ENCODE measurements at places on chromosomes 1 and 21.

GRCh38 chr1:18814425-18814824 lies 45.0 kb downstream of the TAS1R2 start:
- no peak for DNase-seq

- DNase-seq: no peak
These were observed 32.9 kb upstream of the DOCK7 start for GRCh38 chr1:62720946-62721554.

GRCh38 chr1:92485381-92486250 lies 1.1 kb downstream of the GFI1 start:
- no peak for DNase-seq

DNA sequence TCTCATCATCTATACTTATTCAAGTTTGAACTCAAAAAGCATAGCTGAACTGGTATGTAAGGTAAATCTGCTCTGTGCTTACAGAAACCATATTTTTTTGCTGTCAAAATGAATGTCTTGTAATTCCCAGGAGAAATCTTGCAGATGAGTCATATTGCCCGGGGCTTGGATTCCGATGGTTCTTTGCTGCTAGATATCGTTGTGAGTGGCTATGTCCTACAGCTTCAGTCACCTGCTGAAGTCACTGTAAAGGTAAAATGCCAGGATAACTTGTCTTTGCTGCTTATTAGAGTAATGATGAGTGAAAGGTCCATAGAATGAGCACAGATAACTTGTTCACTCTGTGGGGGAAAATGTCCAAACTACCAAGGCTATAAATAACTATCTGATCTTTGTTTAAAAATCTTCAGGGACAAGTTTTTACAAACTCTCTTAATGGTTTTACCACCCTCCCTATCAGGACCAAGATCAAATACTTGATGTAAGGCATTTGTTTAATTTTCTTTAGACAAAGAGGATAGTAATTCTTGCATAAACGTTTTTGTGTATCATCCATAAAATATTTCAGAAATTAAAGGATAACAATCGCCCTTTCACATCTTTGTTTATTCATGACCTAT lies 222.3 kb downstream of the TPR start:
- DNase-seq: no peak

GRCh38 chr1:2099886-2100779 lies 49.9 kb downstream of the PRKCZ start:
- no peak for DNase-seq

GRCh38 chr1:12345350-12346217 lies 115.8 kb downstream of the VPS13D start:
- DNase-seq: no peak

DNA sequence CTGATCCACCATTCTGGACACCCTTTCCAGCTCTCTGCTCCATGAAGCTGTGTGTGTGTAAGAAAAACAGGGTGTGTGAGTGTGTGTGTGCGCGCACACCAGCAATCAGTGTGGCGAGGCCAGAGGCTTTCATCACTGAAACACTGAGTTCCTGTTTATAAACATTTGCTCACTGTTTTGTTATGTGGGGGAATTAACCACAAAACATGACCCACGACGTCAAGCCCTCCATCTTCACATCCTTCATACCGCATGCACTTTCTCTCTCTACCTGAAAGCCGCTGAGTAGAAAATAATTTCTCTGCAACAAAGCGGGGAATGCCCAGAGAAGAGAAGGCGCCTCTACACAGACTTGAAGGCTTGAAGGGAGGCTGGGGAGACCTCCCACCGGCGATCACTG lies 148.9 kb upstream of the IRF2BP2 start:
- DNase-seq: no peak

- DNase-seq: no peak
These were observed 791 bp upstream of the STX6 start for GRCh38 chr1:181023265-181024057.

DNA sequence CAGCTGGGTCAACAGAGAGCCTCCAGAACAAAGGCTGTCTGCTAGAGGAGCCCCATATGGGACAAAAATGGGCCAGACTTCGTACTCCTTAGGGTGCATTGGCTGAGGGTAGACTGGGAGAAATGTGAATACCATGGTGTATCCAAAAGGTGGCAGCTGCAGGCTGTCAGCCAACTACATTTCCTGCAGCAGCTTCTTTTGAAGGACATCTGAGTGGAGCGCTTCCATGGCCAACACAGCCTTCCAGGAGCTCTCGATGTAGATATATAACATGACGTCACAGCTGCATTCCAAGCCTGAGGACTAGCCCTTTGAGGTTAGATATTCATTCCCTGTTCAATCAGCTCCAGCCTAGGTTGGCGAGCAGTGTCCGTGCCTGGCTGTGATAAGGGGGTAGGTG lies 107.7 kb downstream of the MAB21L3 start:
- no peak for DNase-seq

- DNase-seq: no peak
These were observed 35.6 kb upstream of the ECE1 start for GRCh38 chr1:21325731-21326387.

GRCh38 chr1:238476841-238477240 lies 586.1 kb upstream of the ZP4 start:
- DNase-seq: no peak

- no peak for DNase-seq
These were observed 48.4 kb upstream of the RUNX3 start for GRCh38 chr1:24978383-24979032.

DNA sequence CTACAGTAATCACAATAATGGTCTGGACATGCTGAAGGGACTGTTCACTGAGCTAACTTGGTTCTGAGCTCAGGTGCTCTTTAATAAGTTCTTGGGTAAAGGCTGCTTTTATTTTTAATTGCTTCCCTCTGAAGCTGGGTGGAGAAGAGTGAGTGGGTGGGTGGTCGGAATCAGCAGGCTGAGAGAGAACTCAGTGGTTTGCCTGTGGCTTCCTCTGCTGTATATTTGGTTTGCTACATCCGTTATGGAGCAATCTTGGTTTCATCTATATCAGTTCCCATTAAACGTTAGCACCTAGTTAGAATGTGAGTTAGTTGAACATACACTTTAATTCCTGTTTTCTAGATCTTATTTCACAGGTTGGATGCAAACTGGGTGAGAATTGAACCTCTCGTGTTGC lies 23.3 kb downstream of the CNIH4 start:
- DNase-seq: no peak

GRCh38 chr1:246784621-246785493 lies 60.6 kb downstream of the SCCPDH start:
- no peak for DNase-seq

GRCh38 chr1:104699433-104699832 lies 949.7 kb downstream of the AMY1C start:
- DNase-seq: no peak

DNA sequence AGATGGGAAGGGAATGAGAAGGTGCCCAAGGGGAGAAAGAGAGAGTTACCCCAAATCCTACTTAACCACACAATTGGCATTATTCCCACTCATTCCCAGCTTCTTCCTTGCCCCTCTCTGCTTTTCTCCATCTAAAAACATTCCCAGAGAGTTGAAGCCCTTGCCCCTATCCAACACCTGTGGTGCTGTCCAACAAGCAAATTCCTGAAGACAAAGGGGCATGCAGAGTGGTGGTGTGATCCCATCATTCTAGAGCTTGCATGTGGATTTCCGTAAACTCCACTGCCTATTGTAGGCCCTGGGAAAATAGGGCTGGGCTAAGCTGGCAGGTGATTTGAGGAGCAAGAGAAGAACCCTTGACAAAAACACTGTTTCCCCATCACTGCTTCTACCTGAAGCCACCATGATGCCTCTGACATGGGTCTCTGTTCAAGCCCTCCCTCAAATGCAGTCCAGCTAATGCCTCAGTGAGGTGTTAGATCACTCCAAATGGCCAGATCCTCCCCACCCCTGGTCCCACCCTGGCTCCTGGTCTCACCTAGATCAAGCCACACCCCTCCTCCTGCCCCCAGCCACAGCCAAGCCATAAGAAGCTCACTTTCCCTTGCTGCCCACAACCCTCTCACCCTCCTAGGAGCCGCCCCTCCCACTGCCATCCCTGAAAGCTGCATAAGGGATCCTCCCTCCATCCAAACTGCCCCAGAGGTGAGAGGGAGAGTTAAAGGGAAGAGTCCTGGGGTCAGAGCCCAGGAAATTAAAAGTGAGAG lies 29.5 kb downstream of the SYT2 start:
- DNase-seq: no peak

- DNase-seq: peak; percentile 77
These were observed 1.6 kb downstream of the C1orf226 start for GRCh38 chr1:162383091-162383490.

DNA sequence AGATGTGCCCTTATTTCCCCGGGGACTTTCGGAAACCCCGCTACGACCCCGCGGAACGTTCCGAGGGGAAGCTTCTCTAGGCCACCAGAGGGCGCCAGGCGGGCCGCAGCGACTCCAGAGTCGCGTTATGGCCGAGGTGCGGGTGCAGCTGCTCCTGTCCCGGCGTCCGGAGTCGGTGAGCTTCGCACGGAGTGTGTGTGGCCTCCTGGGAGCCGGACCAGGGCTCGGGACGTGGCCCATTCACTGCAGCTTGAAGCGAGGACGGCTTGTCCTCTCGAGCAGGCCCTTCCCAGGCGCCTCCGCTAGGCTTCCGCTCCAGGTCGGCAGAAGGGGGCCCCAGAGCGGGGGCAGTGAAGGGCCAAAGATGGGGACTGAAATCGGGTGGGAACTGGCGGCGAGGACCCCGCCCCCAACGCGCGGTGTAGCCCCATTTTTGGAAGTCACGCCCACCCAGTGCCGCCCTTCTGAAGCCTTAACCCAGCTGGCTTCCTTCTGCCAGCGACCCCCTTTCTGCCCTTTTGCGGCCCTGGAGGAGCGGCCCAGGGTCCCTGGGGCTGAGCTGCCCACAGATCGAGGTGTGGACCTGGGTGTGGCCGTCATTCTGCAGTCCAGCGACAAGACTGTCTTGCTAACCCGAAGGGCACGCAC lies at the start of gene NUDT17:
Gene NUDT17, plus strand, starts transcription at position 117 of the 648 bp plus-strand sequence. Its CDS starts 11 bp downstream, at position 128.
- DNase-seq: no peak

GRCh38 chr1:161946071-161946987 lies 77.3 kb downstream of the OLFML2B start:
- DNase-seq: no peak

- no peak for DNase-seq
These were observed 289.8 kb downstream of the NTNG1 start for GRCh38 chr1:107430540-107431228.

- DNase-seq: no peak
These were observed 24.2 kb upstream of the SLFNL1 start for GRCh38 chr1:41045740-41046139.

DNA sequence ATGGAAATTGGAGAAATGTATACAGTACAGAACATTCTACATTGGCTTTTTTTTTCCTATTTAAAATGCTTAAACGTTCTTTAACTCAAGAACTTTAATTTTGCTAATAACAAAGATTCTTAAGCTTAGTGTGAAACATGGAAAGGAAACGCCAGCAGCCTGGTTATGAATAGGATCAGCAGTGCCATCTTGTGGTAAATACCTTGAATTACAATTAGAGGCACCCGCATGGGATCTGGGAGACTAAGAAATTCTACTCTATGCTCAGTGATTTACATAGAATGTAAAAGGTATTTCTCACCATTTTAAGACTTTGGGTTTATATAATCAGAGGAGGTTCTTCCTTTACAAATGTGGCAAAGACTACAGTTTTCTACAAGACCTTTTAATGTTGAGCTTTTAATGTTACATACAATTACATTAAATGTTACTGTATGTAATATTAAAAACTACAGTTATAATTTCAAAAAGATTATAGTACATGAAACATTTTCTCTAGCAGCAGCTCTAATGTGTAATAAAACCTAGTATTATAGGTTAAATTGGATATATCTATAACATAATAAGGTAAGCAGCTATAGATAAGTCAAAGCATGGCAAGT lies 32.1 kb upstream of the APOBEC4 start:
- DNase-seq: no peak

GRCh38 chr1:230400007-230400344 lies 26.2 kb downstream of the PGBD5 start:
- no peak for DNase-seq

DNA sequence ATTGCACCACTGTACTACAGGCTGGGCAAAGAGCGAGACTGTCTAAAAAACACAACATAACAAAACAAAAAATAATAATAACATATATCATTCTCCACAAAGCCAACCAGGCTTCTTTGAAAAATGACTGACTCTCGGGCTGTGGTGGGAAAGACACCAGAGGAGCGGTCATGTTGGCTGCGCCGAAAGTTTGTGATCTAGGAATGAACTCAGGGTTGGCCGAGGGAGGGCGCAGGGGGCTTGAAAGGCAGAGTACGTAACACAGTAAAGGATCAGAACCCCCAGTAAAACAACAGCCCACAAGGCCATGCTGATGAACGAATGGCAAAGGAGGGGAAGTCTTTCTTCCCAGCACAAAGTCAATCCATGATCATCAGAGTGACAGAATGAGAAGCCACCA lies 4.7 kb downstream of the SLC35E2B start:
- DNase-seq: no peak

DNA sequence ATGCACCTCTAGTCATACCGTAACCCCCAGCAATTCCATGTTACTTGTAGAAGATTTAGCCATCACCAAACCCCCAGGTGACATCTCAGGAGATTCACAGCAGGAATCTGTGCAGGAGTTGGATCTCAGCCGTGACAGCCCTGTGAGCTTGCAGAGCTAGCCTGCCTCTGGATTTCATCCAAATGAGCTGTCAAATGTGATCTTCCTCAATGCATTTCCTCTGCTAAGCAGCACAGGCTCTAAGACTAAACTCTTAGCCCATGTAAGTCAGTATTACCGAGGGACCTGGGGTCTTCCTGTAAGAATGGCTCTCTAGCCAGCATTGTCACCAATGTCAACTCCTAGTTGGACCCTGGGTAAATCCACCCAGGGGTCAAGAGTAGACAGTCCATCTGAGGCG lies 41.7 kb downstream of the UMODL1 start:
- DNase-seq: no peak

DNA sequence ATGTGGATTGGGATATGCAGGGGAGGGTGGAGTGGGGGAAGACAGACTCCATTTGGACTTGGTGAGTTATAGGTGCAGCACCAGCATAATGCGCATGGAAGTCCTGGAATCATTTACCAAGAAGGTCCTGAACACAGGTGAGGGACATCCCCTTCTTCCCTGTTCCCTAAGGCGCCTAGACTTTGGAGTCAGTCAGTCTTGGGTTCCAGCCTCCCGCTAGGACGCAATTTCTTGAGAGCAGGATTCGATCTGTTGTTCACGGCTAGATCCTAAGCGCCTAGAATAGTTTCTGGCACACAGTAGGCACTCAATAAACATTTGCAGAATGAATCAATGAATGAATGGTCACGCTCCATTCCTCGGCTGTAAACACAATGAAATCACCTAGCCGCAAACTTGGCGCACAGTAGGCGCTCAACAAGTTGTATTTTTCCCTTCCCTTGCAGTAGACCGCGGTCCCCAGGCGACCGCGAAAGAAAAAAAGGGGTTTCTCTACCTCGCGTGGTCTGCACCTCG lies 1.0 kb upstream of the AK4 start:
- DNase-seq: no peak
